NCI-H1436 treated with DMSO at 0.1 percent for 48 hours (cell line): ENCODE measurements at places on chromosomes 2 and 18.
A peak's percentile ranks its signal among the peaks of the same experiment; 100 is the strongest.

DNA sequence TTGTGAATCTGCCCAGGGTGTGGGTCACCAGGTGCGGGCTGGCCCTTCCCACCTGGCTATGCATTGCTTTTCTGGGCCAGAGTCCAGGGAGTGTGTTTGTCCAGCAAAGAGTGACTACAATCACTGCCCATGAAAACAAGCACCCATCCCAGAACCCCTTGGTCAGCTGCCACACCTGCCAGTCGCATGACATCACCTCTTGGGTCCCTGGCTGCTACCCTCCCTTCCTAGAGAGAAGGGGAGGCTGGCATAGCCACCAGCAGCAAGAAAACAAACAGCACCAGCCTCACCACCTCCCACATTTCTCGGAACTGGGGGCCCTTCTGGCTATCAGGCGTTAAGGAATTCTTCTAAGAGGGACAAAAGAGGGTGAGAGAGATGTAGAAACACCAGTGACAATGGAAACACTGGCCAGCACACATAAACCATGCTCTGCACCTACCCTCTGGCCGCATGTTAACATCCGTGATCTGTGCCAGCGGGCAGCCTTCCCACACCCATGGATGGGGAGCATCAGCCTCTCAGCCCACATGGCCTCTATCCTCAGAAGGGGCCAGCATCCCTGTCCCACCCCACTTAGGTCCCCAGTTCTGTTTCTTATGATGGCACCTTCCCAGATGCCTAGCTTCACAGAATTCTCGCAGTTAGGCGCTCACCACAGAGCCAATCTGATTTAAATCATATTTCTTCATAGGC, 109.7 kb upstream of the GLI2 start:
- no peak for DNase-seq

- peak; percentile 29 for DNase-seq
Measured at GRCh38 chr2:209331291-209331844, 92.5 kb upstream of the MAP2 start.

DNA sequence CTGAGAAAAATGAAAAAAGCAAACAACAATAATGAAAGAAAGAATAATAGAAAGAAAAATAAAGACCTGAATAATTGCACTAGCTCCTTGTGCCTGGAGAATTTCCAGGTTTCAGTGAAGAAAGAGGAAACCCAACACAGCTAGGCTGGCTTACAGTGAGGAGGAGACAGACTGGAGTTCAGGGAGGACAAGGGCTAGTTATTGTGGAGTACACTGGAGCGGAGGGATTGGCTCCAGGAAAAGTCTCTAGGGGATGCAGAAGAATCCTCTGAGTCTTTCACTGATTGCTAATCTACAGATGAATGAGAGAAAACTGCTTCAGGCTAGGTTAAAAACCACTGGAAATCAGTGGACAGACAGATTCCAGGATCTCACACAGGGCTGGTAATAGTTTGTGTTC, 163.6 kb upstream of the RBMS1 start:
- DNase-seq: no peak

GRCh38 chr2:73013936-73014335, 57.6 kb downstream of the SFXN5 start:
- no peak for DNase-seq

- no peak for DNase-seq
Measured at GRCh38 chr18:74337155-74337911, 21.7 kb downstream of the C18orf63 start.

DNA sequence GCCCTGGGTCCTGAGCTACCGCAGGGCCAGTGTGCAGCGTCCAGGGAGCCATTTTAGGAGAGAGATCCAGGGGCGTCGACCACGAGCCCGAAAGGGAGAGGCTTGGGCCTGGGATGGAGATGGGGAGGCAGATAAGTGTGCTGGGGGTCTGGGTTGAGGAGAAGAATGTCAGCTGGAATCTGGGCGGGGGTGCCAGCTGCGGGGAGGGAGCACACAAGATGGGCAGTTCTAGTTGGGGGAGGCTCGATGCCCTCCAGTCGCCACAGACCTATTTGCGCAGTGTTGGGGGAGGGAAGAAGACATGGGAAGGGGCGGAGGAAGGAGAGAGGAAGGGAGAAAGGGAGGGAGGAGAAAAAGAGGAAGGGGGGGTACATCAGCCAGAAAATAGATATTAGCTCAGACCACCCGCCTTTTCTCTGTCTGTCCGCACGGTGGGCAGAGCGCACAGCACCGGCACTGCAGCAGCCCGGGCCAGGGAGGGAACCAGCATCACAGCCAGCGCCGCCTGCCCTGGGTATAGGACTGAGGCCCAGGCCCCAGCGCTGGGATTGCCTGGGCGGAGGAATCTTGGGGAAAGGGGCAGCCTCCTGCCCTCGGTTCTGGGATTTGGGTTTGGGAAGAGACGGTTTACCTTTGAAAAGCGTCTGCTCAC, 1.9 kb upstream of the HOXD11 start:
- no peak for DNase-seq

DNA sequence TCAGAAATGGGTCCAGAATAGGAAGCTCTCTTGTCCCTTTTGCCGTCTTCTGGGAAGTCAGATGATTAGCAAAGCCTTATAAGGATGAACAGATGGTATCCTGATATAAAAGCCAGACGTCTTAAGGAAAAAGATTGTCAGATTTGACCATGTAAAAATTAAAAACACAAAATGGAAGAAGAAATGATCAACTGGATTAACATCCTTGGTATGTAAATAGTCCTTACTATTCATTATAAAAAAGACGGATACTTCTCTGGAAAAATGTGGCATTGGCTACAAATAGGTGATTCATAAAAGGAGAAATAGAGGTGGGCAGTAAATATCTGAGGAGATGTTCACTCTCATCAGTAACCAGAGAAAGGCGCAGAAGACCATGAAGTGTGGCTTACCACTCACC, 33.7 kb upstream of the SCLY start:
- DNase-seq: no peak

GRCh38 chr18:267380-267687, 513 bp downstream of the THOC1 start:
- DNase-seq: no peak

GRCh38 chr2:138137949-138138348, 173.7 kb downstream of the HNMT start:
- no peak for DNase-seq

- DNase-seq: no peak
Measured at GRCh38 chr2:231057590-231057989, 923 bp downstream of the PSMD1 start.

- DNase-seq: no peak
Measured at GRCh38 chr2:81196933-81197628, 892.5 kb upstream of the LRRTM1 start.

GRCh38 chr18:45637546-45638327, 22.5 kb downstream of the SLC14A2 start:
- no peak for DNase-seq

- no peak for DNase-seq
Measured at GRCh38 chr2:170716851-170717598, 1.9 kb downstream of the SP5 start.

DNA sequence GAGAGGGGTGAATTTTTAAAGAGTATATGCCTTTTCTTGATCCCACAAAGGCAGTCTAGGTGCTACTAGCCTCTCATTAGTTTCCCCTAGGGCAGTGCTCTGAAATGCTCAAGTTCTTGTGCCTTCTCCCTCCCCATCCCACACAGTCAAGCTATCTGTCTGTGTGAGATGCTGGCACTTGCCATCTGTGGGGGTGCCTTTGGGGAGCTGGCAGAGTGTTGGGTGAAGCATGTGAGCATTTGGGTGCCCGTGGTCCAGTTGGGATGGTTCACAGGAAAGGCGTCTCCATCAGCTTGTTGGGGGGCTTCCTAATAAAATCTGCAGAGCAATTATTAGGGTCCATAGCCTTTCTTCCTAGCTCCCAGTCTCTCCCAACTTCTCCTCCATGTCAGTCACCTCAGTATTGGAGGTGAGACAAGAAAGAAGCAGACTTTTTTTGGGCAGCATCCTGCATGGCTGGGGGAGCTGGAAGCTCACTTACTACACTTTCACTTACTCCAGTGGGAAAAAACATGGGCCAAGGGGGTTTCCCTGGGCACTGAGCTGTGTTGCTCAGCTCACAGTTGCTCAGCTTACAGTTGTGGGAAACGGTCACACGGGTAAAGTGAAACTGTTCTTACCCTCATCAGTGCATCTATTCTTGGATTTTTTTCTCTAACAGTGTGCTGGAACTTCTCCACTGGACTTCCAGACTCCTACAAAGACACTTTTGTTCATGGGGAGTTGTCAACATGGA, 29.3 kb downstream of the COLEC11 start:
- no peak for DNase-seq

DNA sequence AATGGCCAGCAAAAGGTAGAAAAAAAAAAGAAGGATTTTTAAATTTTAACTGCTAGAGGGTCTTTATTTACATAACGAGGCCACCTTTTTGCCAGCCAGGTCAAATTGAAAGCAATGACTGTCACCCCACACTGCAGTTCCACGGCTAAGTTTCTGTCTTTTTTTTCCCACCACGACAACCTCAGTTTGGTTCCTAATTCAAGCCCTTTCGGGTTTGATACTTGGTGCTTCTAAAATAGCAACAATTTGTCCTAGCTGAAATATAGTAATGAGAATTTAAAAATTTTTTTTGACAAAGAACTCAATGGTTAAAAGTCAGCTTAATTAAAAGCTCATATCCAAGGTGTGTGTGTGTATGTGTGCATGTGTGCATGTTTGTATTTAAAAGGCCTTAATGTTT, 16.4 kb upstream of the NMS start:
- no peak for DNase-seq

GRCh38 chr18:21914739-21915319, 174.2 kb downstream of the MIB1 start:
- no peak for DNase-seq

- DNase-seq: no peak
Measured at GRCh38 chr2:237682151-237682550, 54.8 kb downstream of the LRRFIP1 start.

GRCh38 chr2:188675391-188676009, 298.7 kb upstream of the COL3A1 start:
- no peak for DNase-seq

GRCh38 chr2:70094978-70095719, 7.9 kb downstream of the PCBP1 start:
- DNase-seq: no peak

DNA sequence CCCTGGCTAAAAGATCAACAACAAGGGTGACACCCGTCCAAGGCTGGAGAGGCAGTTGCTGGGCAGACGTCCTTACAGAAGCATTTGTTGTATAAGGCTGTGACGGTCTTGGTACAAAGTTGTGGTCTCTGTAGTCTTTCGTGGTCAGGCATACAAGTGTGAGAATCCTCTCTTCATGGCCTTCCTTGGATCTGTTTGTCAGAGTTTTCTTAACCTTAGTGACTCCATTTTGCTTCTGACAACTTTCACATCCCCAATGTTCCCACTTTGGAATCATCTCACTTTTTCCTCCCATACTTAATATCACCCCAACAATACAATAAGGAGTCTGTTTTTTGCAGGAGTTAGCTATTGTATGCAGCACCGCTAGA, 72.7 kb upstream of the ZCCHC2 start:
- no peak for DNase-seq

DNA sequence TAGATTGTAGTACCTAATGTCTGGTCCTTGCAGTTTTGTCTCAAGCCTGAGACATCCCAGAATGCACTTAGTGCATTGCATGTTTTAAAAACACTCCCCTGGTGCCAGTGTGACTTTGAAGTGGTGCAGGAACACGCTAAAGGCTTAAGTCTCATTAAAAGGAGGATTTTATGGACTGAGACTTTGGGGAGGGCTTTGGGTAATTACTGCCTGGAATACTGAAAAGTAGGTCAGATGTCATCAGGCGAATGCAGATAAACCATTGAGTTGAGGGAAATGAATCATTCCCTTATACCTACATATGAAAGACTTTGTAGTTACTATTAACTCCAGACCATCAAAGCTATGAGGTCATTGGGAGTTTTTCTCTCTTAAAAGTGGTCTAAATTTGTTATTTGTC, 3.0 kb upstream of the OSBPL1A start:
- DNase-seq: no peak
